ENCODE measurements at places on chromosomes 6 and 20.
A peak's percentile ranks its signal among the peaks of the same experiment; 100 is the strongest.

DNA sequence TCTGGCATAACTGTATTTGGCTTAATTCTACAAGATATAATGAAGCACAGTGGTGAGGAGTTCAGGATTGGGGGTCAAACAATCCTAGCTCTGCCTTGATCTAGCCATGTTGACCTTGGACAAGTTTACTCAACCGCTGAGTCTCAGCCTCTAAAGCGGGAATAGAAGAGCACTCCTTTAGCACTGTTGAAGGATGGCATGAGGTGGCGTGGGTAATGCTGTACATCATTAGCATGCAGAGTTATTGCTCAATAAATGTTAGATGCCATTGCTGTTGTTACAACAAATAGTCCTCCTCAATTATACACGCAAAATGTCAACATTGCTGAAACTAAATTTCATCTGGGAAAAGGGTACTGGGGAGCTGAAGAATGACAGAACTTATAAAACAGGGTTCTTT, 78.6 kb downstream of the KIF13A start:
- DNase-seq, result no peak

GRCh38 chr6:157396026-157396425, 15.0 kb downstream of the ZDHHC14 start:
- DNase-seq, result no peak

GRCh38 chr6:33034554-33034953, 25.2 kb upstream of the HLA-DOA start:
- no peak for DNase-seq

DNA sequence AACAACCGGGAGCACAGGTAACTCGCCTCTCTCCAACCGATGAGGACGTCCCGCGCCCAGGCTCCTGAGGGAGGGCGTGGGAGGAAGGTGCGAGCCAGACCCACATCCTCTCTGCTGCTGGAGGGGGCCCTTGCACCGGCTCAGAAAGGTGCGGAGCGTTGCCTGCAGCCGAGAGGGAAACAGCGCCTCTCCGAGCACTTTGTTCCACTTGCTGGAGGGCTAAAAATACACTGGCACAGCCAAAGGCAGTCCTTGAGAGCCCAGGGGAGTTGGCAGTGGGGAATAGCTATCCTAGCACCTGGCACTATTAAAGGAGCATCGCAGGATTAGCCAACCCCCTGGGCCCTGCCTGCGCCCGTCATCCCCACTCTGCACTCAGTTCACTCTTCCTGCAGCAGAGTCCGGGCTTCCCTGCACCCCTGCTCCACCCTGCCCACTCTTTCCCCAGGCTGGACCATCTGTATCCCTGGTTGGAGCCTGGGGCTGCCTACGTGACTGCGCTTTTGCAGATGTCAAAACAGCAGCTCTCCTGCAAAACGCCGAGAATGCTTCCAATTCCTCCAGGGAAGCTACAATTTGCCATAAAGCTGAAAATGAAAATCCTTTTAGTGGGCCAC, 108.9 kb downstream of the SNX5 start:
- DNase-seq, result peak; percentile 60

DNA sequence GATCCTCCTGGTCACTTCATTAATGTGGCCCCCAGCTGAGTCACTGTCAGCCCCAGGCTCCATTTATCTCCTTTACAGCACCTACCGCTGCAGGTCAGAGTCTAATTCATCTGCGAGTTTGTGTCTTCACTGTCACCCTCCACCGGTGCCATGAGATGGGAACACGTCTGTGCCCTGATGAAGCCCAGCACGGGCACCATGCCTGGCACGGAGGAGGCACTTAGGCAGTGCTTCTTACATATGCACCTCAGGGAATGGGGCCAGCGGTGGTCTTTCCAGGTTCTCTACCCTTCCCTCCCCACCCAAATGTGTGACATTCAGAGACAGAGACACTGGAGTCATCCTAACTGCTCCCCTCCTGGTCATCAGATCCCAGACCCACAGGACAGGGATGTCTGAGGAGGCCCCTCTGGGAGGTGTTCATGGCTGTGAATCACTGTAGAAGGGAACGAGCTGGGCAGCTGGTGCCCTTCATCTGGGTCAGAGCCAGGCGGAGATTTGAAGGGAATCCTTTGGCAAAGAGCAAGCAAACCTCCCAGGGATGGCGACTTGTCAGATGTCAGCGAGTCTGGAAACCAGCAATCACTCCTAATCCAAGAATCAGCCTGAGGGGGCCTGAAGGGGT, 364.6 kb downstream of the PREX1 start:
- no peak for DNase-seq

- no peak for DNase-seq
These were observed 329.0 kb upstream of the NRSN1 start for GRCh38 chr6:23797041-23797440.

- peak; percentile 47 for DNase-seq
These were observed 311.0 kb upstream of the RGS17 start for GRCh38 chr6:153442096-153442495.

- no peak for DNase-seq
These were observed 6.5 kb downstream of the PXDC1 start for GRCh38 chr6:3744901-3745470.

DNA sequence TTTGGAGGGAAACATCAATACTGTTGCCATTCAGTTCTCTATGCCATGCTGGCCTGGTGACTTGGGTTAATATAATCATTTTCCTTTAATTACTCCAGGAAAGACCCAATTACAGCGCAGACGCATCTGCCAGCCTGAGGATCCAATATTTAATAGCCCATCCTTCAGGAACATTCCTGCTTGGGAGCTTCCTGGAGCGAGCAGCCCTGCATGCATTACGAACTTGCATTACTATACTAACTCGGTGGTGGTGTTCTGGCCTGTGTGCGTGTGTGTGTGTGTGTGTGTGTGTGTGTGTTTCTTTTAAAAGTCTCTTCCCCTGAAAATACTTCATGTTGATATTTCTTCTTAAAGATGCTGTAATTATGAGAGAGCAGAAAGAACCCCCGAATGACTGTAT, 26.5 kb downstream of the PMEPA1 start:
- no peak for DNase-seq

GRCh38 chr20:9145142-9145541, 76.3 kb downstream of the PLCB4 start:
- no peak for DNase-seq

GRCh38 chr20:46541229-46541935, 9.1 kb downstream of the OCSTAMP start:
- no peak for DNase-seq

All from GM23338 (cell line).